ENCODE measurements at places on chromosomes 2 and 18.

DNA sequence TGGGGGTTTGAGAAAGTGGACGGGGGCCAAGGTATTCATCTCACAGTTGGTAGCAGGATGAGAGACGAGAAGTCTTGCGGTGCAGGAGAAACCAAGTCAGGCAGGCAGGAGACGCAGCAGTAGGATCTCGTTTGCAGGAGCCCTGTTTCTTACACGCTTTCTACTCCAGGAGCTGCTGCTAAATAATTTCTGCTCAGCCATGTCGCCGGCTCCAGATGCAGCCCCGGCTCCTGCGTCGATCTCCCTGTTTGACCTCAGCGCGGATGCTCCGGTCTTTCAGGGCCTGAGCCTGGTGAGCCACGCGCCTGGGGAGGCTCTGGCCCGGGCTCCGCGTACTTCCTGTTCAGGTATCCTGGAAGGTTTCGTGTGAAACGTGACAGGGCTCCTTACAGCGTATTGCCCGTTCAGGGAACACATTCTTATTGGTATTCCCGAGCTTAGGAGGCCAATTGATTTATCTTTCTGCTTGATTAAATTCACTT lies 494 bp downstream of the ANKZF1 start:
- DNase-seq = peak; percentile 30

- DNase-seq = no peak
These were observed 273.5 kb downstream of the NBAS start for GRCh38 chr2:15287447-15288184.

DNA sequence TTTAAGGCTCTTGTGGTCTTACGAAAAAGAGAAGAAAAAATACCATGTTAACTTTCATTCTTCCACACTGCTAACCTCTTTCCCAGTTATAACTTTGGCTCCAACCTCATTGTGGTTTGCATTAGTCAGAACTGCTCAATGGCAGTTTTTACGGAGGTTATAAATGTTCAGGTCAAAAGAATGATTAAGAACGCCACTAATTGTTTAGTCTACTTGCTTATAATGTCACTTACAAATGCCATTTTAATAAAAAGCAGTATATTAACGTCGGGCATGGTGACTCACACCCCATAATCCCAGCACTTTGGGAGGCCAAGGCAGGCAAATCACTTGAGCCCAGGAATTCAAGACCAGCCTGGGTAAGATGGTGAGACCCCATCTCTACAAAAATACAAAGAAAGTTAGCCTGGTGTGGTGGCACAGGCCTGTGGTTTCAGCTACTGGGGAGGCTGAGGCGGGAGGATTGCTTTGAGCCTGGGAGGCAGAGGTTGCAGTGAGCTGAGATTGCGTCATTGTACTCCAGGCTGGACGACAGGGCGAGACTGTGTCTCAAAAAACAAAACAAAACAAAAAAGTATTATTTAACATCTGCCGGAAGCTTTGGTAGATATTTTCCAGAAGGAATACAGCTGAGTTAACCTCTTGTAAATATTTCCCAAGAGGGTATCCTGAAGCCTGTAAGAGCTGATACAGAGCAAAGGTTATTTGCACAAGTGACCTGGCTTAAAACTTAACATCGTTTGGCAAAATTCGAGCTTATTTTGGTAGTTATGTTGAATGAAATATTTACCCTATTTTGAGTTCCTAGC lies 5.1 kb downstream of the AGPS start:
- DNase-seq = no peak

- no peak for DNase-seq
These were observed 92.2 kb upstream of the MBOAT2 start for GRCh38 chr2:9095690-9096089.

- no peak for DNase-seq
These were observed 120.3 kb downstream of the RDH14 start for GRCh38 chr2:18440141-18440661.

DNA sequence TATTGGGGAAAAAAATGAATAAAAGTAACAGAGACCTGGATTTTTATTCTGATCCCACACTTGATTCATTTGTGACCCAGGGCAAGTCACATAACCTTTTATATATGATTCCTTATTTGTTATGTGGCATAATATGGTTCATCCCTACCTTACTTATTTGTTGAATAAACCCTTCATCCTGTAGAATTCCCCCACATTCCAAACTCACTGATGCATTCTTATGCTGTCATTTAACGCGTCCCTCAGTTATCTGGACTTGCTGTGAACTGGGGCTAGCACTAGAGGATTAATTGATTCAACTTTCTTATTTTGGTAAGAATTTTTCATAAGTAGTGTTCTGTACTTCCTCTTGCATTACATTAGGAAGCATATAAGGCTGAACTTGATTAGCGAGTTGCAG lies 384.7 kb upstream of the RAB12 start:
- DNase-seq = no peak

DNA sequence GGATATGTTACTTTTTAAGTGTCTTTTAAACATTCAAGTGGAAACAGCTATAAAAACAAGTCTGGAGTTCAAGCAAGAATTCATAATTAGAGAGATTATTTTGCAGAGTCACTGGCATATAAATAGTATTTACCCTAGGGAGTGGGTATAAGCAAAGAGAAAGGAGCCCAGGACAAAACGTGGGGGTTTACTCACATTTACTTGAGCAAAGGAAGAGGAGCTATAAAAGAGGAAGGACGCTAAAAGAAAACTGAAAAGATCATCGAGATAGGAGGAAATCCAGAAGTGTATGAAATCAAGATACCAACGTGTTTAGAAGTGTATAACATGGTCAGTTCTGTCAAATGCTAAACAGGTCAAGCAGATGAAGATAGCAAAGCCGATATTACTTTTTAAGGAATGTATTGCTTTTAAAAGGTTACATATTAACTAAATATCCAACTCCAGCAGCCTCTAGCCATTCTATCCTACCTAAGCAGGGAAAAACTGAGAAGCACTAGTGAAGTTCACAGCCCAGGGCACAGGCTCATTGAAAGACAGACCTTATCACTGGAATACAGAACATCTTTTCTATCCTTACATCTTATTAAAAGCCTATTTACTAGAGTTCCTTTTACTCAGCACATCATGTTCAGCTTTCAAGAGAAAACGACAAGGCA lies 8.6 kb downstream of the KANSL1L start:
- no peak for DNase-seq

DNA sequence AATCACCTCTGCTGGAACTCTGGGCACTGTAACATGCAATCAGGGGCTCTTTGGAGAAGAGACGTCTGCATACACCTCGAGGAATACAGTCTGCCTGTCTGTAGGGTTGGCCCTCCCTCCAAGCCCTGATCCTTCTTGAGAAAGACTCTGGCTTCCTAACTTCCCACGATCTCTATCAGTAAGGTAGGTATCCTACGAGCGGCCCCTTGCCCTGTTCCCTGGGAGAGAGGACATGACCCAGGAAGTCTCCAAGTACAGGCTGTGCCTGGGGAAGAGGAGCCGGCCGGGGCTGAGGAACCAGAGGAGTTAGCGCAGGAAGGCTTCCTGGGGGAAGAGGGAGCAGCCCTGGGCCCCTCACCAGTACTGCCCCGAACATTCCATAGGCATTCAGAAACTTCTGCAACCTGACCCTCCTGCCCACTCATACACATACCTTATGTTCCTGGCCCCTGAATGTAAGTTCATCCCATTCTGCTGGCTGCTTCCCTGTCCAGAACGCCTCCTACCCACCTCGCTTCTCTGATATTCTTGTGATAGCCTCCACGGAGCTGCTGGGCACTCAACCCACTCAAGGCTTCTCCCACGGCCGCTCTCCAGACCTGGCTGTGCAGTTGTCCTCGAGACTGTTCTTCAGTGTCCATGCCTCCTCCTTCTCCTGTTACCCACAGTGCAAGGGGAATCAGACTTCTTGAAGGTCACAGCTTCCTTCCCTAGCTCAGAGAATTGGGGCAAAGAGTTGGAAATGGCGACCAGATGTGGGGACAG lies 116.1 kb downstream of the CYP26B1 start:
- DNase-seq = no peak

GRCh38 chr2:162915858-162916257 lies 77.3 kb upstream of the KCNH7 start:
- DNase-seq = no peak

DNA sequence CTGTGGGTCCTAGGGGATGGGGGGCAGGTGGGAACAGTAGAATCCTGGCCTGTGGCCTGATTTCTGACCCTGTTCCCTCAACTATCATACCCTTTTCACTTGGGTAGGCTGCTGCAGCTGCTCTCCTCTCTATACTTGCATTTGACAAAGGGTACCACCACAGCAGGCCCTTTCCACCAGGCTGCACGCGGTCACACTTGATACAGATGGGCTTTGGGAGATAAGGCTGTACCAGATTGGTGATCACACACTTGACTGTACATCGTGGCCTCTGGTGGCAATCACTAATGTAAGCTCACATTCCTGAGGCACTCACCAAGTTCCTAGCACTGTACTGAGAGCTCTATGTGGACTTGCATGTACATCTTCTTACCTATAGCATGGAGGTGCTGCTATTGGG lies 1.6 kb upstream of the RALB start:
- DNase-seq = no peak
